Suppressor macrophage (primary cell): ENCODE measurements at places on chromosomes 6 and 20.

GRCh38 chr20:32446301-32447100, 88.4 kb downstream of the ASXL1 start:
- DNase-seq = no peak

- peak; percentile 92 for DNase-seq
Observed at GRCh38 chr20:4151991-4152695, 136.8 kb upstream of the RNF24 start.

DNA sequence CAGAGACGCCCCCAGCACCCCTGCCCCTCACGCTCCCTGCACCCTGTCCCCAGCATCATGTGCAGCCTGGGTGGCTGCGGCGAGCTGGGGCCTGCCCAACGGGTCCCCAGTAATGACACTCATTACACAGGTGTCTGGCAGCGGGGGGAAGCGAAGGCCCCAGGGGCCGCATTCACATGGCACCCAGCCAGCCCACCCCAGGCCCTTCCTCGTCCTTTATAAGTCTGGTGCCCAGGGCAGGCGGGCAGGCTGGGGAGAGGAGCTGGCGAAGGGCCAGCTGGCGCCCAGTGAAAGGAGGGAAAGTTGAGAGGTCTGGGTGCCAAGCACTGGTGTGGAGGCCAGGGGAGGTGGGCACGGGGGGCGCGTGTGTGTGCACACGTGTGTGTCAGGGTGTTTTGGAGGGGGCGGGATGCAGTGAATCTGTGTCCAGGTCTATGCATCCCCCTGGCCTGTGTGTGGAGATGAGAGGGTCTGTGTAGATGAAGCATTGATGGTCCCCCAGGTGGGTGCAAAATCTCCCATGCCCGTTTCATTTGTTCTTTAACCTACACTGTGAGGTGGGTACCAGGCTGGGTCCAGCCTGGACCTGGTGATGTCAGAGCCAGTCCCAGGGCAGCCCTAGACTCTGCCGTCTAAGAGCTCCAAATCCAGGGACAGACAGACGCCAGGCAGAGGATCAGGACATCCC, 105.3 kb downstream of the CEBPB start:
- no peak for DNase-seq

- DNase-seq = no peak
Observed at GRCh38 chr6:1842334-1842733, 232.6 kb downstream of the FOXC1 start.

DNA sequence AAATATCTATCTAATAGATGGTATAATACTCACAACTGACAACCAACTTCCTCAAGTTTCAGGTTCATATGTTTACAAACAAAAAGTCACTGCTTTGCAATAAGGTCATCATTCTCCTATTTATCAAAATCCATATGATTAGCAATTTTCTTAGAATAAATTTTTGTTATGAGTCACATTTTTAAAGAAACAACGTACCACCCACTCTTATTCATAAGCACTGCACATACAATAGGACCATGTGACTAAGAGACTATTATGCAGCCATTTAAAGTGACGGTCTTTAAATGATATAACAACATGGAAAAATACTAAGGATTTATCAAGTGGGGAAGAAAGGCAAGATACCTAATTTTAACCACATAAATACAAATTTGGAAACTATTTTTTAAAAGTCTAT, 40.0 kb downstream of the REPS1 start:
- peak; percentile 30 for DNase-seq

DNA sequence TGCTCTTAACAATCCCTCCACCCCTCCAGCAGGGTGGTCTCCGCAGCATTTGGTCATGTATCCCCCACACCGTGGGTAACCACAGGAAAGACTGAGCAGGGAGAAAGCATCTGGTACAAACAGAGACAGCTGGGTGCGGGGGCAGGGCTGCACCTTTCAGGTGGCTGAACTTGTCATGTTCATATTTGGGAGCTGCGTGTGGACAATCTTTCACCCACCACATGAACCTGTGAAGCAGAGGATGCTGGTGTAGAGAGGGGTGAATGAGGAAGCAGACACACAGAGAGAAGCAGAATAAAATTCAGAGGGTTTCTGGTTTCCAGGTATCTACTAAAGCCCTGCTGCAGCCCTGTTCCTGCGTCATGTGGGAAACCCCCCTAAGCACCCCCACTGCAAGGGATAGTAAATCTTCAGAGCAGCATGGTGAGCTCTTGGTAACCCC, 8.9 kb downstream of the GFOD1 start:
- DNase-seq = no peak

DNA sequence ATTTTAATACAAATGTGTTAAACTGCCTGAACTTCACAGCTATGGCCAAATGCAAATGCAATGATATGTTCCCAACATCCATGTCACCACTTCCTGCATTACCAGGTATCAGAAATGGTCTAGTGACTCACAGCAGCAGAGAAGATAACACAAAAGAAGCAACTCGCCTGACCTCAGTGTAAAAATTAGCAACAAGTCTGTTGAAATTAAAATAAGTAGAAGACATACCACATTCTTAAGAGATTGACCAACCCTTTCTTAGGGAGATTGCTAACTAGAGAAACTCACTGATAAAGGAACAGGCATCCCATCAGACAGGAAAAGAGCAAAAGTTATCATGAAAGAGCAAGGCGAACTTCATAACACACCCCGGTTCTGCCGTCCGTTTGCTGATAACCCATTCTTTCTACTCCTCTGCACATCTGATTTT, 45.1 kb downstream of the RNASET2 start:
- no peak for DNase-seq

DNA sequence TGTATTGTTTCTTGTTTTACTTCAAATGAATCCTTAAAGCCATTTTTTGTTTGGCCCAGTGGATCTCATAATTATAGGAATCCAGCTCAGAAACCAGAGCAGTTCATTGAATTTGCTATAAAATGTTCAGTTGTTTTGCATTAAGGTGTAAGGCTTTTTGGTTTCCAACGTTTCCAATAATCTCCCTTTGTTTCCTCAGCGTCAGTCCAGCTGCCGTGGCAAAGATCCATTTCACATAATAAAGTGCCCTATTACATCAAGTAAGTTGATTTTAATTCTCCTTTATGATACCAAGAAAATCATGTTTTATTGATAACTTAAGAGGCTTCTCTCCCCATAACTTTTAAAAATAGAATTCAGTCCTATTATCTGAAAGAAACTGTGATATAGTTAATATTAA, 472.6 kb downstream of the UTRN start:
- DNase-seq = no peak

GRCh38 chr6:12068899-12069557, 56.9 kb downstream of the HIVEP1 start:
- DNase-seq = no peak

DNA sequence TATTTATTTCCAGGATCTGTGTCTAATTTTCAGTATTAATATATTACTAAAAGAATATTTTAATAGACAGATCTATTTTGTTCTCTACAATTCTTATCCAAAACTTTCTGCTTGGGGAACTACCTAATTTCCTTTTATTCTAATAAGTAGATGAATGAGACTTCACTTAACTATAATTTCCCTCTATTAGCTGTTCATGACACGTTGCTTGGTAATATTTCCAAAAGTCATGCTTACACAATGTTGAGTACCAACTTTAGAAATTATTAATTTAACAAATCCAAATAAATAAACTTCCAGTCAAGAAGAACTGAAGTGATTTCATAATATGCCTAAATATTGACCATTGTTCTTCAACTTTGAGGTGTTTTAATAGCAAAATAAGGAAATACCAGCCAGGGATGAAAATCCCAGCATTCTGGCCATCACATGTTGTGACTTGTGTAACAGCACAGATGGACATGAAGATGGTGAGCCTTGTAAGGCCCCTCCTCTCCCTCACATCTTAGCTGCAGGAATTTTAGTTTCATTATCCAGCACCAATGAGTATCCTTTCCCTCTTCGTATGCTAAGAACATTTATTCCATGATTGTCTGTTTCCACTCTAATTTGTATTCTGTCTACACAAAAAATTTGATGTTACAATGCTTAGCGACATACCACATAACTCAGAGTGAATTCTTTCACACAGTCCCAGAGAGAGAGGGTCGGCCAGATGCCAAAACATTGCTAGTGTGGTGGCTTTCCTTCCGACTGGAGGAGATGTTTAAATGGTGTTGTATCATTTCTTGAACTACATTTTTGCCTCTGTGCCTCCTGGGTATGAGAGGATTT, 137.5 kb downstream of the FOXA2 start:
- no peak for DNase-seq

DNA sequence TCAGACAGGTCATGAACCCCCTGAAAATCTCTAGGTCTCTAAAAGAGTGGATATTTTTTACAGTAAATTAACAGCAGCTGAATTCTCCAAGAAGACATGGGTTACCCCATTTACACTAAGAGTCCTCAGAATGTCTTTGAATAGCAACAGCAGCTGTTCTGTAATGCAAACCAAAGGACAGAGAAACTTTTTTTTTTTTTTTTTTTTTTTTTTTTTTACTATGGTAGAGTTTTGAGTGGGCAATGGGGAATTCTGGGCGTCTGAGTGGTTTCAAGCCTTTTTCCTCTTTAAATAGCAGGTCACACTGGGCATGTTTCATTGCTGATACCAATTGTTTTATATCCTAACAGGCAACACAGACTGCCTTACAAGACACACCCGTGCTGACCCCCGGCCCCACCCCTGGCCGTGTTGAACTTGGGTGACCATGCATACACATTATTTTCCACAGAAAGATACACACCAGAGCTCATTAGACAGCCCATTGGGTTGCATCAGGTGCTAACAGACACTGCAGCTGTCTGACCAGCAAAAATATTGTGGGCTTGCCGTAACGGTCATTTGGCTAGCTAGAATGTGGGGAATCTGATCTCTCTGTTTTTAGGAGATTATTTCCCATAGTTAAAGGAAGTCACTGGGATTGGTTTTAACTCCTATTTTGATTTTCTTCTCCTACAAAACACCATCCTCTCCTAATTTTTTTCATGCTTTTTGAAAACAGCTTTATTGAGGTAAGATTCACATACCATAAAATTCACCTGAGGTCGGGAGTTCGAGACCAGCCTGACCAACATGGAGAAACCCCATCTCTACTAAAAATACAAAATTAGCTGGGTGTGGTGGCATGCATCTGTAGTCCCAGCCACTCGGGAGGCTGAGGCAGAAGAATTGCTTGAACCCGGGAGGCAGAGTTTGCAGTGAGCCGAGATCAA, 26.7 kb upstream of the IRF4 start:
- DNase-seq = no peak
